ENCODE measurements at places on chromosomes 16 and 17.

GRCh38 chr16:19294156-19294649 is 8.7 kb downstream of the CLEC19A start:
- DNase-seq = peak; percentile 43

GRCh38 chr17:79752175-79752574 is 21.4 kb downstream of the ENPP7 start:
- DNase-seq = no peak

DNA sequence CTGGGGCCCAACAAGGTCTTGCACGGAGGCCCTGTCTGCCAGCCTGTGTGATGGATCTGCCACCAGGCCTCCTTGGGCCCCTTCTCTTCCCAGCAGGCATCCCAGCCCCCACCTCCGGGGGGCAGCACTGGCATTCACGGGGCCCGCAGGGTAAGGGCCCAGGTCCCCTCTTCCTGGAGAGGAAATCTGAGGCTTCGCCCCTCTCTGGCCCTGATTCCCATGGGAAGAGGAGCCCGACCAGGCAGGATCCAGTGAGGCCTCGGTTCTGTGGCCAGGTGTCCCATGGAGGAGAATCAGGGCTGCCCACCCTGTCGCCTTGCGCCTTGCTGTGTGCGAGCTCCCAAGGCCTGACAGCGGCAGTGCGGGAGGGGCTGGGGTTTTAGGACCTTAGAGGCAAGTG is 48.4 kb downstream of the PDPK1 start:
- DNase-seq = no peak

GRCh38 chr16:67844497-67844896 is 2.2 kb upstream of the NUTF2 start:
- DNase-seq = no peak

- no peak for DNase-seq
Observed at GRCh38 chr17:79779084-79779529, 1.2 kb downstream of the CBX2 start.

DNA sequence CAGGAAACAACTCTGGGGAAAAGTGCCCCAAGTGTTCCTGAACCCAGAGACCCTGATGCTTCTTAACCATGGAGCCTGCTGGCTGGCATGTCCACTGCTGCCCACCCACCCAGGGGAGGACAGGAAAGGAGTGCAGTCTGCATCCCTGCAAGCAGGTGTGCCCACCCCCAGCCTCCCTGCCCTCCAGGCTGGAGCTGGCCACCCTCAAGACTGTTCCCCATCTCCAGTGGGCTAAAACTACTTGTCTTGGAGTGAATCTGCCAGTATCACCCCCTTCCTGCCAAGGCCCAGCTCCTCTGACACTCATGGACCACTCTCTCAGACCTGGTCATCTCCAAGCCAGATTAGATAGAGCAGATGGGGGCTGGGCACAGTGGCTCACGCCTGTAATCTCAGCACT is 29.8 kb downstream of the ARHGAP27 start:
- DNase-seq = no peak

DNA sequence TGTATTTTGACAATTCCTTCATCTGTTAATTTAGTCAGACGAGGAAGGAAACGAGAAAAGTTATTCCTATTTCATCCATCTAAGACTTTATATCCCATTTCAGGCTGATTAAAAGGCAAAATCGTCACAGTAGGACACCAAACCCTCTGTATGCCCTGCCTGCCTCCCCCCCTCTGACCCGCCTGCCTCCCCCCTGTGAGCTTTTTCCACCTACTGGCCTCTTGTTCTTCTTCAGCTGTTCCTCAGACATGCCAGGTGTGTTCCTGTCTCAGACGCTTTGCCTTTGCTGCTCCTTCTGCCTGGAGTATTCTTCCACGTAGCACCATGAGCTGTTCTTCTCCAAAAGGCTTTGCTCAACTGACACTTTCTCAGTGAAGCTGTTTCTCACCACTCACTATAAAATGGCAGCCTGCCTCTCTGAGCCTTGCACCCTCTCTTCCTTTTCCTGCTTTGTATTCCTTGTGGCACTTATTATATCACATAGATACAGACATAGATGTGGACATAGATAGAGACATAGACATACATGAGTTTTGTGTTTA is 723.4 kb downstream of the MAF start:
- no peak for DNase-seq

DNA sequence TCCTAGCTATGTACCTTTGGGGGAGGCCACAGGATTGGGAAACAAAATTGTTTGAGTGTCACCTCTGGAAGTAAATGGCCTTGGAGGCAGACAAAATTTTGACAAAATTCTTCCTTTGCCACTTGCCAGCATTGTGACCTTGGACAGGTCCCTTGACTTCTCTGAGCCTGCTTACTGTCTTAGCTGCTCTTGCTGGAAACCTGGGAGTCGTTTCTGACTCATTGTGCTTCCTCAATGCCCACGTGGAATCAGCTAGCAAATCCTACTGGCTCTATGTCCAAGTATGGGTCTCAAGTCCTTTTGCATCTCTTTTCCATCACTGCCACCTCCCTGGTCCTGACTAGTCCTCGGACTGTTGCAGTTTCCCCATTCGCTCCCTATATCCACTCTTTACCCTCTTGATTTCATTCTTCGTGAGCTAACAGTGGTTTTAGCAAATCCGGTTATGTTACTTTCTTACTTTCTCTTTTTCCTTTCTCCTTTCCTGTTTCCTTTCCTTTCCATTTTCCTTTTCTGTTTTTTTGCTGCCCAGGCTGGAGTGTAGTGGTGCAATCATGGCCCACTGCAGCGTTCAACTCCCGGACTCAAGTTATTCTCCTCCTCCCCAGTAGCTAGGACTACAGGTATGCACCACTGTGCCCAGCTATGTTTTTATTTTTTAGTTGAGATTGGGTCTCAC is 68.1 kb upstream of the LGALS9 start:
- no peak for DNase-seq

DNA sequence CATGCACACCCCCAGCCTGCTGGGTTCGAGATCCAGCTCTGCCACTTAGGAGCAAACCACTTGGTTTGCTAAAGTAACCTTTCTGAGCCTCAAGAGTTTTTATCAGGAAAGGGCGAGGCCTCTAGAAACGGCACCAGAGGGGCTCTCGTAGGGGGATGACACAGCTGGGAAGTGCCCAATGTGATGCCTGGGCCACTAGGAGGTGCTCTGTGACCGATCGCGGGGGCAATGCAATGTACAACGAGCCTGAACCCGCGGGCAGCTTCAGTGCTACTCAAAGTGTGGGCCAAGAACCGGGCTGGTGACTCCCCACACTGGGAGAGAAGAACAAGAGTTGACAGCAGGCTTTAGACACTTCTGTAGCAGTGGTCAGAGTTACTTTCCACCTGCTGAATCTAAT is 9.4 kb downstream of the C16orf89 start:
- DNase-seq = no peak

DNA sequence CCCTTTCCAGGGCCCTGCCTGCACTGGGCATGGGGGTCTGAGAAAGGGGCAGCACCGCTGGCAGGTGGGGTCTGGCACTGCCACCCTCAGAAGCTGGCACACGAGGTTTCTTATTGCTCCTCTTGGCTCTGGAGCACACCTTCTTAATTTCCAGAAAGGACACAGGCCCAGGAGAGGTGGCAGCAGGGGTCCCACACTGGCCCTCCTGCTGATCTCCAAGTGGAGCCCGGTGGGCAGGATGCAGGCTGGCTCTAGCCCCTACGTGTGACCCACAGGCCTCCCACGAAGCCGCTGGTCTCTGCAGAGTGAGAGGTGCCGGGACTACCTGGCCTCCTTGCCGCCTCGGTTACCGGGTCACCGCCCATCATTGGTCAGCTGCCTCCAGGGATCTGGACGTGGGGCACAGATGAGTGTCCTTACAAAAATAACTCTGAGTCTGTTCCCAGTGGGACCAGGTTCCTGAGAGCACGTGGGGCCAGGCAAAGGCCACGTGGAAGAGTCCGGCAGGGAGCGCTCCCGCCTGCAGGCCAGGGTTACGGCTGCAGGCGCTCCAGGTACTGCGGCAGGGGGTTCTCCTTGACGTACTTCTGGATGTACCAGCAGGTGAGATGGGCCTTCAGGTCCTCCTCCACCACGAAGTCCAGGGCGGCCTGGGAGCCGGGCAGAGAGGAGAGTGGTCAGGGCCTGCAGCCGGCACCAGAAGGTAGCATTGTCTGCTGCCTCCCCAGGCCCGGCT is 10.3 kb downstream of the NATD1 start:
- DNase-seq = no peak

DNA sequence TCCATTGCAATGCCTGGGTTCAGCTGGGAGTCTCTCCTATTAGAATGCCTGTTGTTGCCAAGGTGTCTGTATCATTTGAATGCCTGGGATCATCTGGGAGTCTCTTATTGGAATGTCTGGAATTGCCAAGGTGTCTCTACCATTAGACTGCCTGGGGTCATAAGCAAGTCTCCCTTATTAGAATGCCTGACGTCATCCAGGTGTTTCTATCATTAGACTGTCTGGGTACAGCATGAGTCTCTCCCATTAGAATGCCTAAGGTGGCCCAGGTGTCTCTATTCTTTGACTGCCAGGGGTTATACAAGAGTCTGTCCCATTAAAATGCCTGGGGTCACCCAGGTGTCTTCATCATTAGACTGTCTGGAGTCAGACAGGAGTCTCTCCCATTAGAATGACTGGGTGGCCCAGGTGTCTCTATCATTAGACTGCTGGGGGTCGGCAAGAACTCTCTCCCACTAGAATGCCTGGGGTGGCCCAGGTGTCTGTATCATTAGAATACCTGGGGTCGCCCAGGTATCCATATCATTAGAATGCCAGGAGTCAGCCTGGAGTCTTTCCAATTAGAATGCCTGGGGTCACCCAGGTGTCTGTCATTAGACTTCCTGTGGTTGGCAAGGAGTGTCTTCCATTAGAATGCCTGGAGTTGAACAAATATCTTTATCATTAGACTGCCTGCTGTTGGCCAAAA is 2274.0 kb downstream of the TP53TG3F start:
- peak; percentile 41 for DNase-seq

GRCh38 chr16:14427371-14427948 is 202.6 kb downstream of the PARN start:
- no peak for DNase-seq

DNA sequence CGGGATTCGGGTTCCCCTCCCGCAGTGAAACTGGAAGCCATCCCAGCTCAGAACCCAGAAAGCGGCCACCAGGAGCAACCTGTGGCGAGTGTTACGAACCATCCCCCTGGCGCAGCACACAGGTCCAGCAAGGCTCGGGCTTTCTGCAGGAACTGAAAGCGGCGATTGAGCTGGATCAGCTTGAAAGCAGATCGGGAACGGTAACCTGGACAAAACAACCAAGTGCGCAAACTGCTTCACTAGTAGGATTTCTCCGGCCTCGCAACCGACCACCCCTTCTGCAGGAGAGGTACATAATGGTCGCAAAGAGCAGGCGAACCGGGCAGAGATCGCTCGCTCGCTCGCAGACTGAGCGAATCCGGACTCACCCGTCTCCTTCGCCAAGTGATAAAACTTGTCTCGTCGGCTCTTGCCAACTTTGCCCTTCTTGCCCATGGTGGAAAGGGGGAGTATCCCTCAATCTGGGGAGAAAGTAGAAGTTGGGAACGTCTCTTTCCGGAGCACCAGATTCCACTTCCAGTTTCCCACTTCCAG is 696 bp upstream of the PSMC5 start:
- peak; percentile 73 for DNase-seq

DNA sequence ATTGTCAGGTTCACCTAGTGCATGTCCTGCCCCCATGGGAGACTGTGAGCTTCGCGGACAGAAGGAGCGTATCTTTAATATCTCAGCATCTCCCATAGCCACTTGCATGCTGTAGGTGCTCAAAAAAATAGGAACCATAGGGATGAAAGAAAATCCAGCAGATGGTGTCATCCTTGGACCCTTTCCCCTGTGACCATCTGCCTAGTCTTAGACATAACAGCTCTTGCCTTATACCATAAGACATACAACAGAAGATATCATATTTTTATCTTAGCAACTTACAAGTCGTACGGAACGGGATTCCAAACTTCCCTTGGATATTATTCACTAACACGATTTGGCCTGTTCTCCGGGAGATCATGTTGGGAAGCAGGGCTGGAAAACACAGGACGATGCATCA is 14.5 kb downstream of the DHRS7C start:
- DNase-seq = no peak

DNA sequence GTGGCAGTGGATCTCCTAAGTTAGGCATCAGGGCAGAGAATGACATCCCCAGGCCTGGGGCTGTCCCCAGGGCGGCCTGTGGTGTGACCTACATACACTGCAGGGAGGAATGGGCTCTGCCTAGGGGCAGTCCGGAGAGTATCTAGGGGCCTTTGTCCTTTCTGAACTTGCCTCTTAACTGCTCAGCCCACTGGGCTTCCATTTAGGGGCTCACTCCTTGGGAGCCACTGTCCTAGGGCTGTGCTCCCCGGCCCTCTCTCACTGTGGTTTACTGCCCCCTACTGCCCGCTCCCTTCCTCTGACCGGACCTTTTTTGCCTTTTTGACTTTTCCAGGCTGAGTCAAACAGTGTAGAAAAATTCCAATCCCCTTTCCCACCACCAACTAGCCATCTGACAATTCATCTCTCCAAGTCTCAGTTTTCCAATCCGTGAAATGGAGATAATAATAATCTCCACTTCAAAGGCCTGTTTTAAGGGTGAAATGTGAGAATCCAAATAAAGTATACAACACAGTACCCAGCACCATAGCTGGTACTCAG is 66.8 kb downstream of the DNAH3 start:
- DNase-seq = peak; percentile 68

DNA sequence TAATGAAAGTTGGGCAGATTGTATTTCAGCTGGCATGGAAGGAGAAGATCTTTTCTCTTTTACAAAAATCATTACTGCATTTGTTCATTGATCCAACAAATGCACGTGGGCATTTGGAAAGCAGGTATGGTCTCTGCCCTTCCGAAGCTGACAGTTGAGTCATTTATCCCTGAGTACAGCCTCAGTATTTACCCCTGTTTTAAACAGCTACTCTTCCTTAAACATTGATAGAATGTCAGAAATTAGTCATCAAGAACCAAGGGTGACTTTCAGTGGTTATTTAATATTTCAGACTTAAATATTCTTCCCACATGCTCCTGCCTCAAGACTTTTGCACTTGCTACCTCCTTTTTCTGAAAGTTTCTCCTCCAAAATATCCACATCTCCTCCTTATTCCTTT is 226.7 kb upstream of the HSBP1 start:
- DNase-seq = no peak
